ENCODE measurements at places on chromosomes 2 and 18.

DNA sequence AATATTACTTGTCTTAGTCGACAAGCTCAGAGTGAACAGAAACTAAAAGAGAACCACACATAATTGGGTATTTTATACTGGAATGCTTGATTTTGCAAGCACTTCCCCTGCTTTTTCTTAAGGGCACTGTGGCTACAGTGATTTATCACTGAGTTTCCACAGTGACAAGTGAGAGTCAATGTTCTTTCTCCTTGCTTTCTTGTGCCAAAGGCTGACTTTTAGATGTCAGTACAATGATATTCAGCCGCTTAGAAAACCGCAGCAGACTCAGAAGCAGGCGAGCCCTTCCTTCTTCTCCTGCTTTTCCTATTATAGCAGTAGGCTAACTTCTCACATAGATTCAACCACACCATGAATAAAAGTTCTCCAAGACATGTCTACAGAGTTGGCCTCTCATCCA is 1603.6 kb upstream of the NXPH2 start:
- no peak for DNase-seq

GRCh38 chr2:10901160-10901939 is 10.4 kb upstream of the KCNF1 start:
- DNase-seq = no peak

DNA sequence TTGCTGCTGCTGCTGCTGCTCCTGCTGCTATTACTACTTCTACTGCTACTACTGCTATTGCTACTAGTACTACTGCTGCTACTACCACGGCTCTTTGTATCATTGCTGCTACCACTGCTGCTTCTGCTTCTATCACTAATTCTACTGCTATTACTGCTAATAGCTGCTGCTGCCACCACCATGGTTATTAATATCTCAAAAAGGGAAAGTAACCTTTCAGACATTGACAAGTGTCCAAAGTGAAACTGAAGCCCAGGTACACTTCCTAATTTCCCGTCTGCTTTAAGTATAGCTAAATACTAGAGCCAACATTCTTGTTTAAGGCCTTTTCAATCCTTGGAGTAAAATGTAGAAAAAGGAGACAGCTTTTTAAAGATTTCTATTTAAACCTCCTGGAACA is 45.4 kb upstream of the EHBP1 start:
- no peak for DNase-seq

- no peak for DNase-seq
Observed at GRCh38 chr2:144550911-144551310, 31.0 kb upstream of the ZEB2 start.

GRCh38 chr18:76507830-76508385 is 12.9 kb upstream of the ZNF516 start:
- no peak for DNase-seq

GRCh38 chr2:217858519-217859491 is 144.0 kb downstream of the TNS1 start:
- peak; percentile 24 for DNase-seq

- DNase-seq = no peak
Observed at GRCh38 chr2:10873790-10874437, 37.8 kb upstream of the KCNF1 start.

DNA sequence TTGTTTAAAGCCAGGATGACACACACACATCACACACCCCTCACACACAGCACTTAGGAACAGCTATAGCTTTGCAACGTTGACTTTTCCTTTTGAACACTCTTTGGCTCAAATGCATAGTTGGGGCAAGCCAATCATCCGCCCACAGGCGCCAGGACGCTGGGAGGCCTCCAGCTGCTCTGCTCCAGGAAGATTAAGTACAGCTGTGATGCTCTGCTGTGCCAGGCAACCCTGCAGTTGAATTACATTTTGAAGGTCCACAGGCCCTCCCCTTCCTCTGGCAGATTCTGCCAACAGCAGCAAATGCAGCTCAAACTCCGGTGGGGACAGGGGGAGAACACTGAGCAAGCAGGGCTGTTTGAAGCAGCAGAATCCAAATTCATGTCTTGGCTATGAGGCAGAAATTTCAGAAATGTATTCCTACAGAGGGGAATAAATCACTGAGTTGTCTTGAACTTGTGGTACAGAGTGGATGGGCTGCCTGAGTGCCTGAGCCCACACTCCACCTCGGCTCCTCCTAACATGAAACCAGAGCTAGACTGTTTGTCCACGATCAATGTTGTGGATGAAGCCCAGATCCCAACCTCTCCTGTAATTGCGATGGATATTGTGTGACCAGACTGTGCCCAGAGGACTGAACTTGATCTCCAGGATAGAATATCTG is 86.5 kb upstream of the PPP1CB start:
- DNase-seq = no peak

DNA sequence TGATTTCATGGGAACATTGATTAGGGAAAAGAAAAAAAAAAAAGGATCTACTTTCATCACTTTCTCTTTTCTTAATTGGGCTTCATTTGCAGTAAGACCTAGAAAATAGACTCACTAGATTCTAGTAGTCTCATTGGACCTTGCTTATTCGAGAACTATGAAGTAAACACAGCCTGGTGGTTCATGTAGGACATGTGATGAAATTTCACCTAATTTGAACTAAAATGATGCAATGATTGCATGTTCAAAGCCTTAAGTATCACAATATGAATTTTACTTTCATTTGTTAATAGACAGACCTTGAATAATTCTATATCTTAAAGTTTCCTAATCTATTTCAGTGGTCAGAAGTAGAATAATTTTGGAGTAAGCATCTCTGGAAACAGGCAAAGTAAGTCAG is 688.9 kb upstream of the NRXN1 start:
- DNase-seq = no peak

GRCh38 chr18:54774423-54774822 is 53.9 kb upstream of the RAB27B start:
- no peak for DNase-seq

DNA sequence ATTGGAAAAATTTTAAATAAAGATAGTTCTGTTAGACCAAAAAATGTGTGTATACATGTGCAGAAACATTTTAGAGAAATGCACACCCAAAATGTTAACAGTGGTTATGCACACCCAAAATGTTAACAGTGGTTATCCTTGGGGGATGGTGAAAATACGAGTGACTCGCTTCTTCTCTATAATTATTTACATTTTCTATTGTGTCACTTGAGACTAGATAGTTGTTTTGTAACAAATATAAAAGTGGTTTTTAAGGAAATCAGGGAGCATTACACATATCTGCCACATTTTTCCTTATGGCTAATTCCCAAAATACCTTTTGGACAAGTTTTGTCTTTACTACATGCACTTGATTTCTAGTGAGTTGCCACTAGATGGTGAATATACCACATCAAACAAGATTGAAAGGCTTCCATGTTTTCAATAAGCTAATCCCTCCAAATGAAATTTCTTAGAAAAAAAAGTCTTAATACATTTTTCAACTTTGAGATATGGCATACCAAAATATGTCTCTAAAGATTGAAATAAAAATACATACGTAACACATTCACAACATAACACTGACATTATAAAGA is 9.0 kb upstream of the HIBCH start:
- no peak for DNase-seq

DNA sequence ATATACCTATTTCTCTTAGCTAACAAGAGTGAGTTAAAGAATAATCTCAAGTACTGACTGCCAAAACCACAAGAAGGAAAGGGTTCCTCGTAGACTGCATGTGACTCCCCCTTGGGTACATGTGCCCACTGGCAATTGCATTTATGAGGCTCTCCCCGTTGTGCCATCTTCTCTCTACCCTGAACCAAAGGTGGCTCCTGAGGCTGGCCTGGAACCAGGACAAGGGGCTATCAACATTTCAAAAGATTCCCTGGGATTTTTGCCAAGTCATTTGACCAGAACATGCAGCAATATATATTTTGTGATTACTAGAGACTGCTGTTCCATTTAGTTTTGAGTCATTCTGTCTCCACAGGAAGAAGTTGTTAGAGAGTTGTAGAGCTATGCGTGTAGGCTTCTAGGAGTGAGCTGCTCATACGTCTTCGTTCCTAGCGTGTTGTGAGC is 45.8 kb downstream of the LAMA3 start:
- DNase-seq = no peak

- DNase-seq = no peak
Observed at GRCh38 chr2:84830095-84830494, 50.8 kb downstream of the TRABD2A start.

DNA sequence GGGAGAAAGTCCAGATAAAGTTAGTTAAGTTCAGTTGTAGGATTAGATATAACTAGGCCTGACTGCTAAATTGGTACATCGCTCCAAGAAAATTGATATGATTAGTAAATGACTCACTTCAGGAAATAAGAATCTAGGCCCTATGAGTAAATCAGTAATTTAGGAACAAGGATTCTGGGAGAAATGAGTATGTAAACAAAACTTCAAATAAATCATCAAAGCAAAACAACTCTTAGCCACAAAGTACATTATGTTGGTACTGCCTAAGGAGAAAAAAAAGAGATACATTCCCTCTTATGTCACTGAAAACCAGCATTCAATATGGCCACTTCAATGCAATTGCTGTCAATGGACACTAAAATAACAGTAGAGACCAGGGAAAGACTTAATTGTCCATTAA is 529.1 kb downstream of the ZNF804A start:
- DNase-seq = no peak

DNA sequence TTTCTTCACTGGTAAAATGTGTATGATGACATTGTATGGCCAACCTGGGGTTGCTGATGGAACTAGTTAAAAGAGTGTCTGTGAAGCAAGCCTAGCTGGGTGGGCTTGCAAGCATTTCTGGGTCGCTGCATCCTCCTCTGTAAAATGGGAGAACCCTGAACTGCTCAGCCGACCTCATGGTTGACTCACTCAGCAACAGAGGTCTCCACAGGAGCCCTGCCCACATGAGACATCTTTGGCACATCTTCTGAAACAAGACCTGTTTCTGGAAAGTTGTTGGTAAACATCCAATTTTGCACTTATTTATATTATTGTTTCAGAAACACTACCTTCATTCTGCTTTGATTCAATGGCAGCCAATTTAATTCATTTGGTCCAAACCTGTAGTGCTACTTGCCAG is 52.6 kb downstream of the BCL11A start:
- no peak for DNase-seq

DNA sequence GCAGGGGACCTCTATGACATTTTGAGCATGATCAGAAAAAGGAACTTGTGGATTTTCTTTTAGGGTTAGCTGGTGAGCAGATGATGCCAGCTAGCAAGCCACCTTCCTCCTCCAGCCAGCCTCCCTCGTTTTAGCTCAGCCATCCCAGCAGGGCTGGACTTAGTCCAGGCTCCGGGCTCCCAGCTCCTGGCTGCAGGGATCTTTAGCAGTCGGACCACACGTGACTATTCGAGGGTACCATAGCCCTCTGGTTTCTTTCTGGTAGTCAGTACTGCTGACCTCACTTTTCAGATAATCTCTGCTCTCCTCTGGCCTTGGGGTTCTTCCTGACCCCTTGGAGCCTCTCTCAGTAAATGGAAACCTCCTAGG is 31.8 kb downstream of the NCK2 start:
- DNase-seq = no peak

DNA sequence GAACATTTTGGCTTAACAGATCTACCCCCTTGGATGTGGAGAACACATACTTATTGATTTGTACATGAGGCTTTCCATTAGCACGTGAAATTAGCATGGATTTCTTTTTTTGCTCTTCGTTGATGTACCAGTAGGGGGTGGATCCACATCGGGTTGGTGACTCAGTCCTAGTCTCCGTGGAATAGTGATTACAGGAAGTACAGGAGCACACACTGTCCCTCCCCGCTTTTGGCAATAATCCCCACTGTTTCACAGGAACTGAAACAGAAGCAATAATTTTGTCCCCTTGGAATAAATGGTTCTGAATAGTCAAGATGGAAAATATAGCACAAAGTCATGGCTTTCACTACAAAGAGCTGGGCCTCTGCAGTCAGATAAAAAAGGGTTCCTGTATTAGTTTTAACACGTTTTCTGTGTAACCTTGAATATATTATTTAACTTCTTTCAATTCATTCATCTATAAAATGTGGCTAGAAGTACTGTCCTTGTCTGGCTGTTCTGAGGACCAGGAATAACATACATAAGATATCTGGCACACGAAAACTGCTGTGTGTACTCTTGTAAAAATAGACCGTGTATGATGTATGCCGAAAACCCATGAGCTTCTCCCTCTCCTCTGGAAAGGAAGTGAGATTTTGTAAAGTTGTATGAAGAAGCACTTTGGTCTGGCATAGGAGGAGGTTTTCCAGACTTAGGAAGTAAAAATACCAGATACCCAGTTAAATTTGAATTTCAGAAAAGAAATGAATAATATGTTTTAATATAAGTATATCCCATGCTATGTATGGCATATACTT is 229.2 kb downstream of the GALR1 start:
- DNase-seq = no peak

GRCh38 chr2:27185331-27186026 is 26.4 kb upstream of the ATRAID start:
- DNase-seq = no peak

DNA sequence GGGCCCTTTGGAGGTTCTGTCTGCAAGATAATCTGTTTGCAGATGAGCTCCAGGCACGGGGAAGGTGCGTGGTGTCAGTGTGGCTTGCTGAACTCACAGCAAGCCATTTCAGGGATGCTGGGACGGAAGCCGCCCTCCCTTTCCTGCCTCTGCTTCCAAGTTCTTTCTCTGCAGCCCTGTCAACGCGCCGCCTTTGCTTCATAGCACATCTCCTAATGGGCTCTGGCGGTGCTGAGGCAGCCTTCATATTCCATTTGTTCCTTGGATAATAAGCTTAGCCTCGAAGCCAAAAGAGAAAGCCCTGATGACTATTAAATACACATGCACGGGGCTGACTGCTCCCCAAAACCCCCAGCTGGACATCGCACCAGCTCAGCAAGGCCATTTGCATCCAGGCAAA is 81.7 kb upstream of the TAF1B start:
- no peak for DNase-seq

DNA sequence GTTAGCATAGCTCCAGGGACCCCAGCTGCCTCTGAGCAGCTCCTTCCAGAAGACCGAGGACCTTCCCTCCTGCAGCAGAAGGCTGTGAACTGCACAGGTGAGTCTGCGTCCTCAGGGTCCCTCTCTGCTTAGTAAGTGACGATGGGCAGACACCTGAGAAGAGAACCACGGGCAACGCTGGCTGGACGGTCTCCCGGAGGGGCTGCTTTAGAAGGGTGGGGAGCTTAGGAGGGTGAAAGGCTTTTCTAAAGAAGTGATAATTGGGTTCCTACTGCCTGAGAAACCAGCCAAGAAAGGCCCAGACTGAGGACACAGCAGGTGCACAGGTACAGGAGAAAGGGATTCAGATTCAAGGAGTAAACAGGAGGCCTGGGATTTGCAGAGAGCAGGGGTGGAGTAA is 276.6 kb upstream of the PXDN start:
- no peak for DNase-seq

DNA sequence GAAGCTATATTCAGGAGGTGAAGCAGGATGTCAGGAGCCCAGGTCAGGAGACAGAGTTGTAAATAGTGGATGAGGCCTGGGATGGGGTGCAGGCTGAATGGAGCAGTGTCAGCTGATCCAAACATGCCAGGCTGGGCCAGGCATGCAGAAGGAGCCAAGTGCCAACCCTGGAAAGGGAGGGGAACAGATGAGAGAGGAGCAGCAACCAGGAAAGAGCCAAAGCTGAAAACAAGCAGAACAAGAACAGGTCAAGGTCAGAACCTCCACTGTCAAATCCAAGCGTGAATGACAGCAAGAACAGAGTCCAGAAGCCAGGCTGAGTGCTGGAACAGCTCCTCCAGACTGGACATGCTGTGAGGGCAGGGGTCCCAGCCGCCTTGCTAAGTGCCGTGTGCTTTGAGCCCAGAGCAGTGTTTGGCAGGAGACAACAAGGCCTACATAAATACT is 49.2 kb upstream of the PPP1CB start:
- no peak for DNase-seq

Data from hypothalamus (tissue), 51 donors.